ENCODE measurements at places on chromosomes 5 and 9.

GRCh38 chr5:42767491-42768105 lies 11.0 kb downstream of the CCDC152 start:
- peak; percentile 44 for DNase-seq

GRCh38 chr5:181121675-181122561 lies 9.1 kb downstream of the OR2V1 start:
- DNase-seq, result no peak

DNA sequence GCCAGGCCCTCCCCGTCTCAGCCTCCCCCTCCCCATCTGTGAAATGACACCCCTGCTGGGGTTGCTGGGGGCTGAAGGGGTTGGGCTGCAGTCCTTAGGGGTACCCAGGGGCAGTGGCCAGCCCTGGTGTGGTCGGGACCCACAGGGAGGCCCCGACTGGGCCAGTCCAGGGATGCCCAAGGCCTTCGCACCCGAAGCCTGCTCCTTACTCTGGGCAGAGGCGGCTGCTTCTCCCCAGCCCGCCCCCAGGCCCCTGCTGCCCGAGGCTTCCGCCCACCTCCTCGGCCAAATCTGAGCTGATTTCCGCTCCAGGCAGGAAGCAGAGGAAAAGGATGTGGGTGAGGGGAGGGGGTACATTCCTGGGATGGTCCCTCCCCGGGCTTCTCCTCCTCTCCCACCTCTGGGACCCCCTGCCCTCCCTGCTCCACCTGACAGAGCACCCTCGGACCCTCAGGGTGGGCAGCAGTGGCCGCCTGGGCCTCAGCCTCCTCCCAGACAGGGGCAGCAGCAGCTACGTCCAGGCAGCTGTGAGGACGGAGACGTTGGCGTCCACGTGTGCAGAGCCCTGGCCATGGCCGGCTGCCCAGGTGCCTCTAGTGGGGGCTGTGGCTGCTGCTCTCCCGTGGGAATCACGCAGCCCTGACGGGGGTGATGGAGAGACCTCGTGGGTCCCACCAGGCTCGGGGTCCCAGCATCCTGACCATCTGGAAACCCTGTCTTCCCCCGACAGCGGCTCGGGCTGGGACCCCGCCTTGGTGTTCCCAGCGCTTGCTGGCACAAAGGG lies 4.2 kb upstream of the NRARP start:
- DNase-seq, result no peak

- DNase-seq, result peak; percentile 53
Measured at GRCh38 chr5:147454996-147455677, 54.7 kb downstream of the DPYSL3 start.

DNA sequence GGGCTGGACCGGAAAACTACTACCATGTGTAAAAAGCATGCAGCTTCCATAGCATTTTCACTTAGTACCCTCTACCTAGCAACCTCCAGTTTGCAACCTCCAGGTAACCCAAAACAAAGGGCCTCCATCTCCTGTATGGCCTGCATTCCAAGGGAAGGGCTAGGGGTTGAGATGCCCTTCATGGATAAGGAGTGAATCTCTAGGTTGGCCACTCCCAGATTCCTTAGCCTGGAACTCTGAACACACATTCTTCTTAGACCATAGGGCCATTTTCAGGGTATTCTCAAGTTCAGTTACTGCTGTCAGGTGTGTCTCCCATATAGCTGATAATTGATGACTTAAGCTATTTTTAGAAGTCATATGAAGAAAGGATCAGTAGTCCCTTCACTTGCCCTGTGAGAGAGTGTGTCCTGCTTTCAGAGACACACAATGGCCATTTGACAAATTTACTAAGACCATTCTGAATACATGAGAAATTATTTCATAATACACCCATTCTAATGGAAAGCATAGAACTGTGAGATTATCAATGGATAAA lies 22.5 kb downstream of the HSPB3 start:
- DNase-seq, result no peak

GRCh38 chr5:135999406-136000139 lies 29.2 kb upstream of the TGFBI start:
- peak; percentile 88 for DNase-seq

GRCh38 chr5:83034036-83034435 lies 43.2 kb downstream of the TMEM167A start:
- DNase-seq, result no peak

DNA sequence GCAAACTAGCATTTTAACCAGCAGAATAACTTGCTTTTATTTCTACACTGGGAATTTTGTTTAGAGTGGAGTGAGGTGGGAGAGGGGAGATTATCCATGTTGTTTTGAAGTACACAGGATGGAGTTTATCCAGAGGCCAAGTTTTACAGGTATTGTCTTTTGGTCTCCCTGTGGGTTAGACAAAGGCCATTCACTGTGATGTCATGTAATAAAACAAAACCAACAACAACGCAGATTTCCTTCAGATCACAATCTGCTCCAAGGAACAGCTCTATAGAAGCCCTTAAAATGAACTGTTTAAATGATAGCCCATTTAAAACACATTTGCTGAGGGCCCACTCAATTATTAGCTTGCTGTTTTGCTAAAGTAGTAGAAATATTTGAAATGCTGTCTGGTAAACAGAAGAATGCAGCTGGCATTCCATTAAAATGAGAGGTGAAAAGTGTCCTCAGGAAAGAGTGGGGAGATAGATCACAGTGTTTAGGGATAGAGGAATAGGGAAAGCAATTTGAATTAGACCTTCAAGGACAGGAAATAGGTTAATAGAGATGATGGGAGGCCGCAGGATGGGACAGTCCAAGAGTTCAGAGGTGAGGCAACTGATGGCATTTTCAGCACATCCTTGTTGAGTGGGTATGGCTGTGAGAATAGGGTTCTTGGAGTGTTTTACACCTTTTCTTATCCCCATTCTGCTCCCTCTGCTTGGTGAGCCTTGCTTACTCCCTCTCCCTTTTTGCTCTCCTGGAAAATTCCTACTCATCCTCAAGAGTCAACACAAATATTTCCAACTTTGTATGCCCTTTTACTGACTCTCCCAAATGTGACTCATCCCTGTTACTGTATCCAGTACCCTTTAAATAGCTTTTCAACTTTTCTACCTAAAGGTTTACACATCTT lies 140.1 kb upstream of the NR3C1 start:
- peak; percentile 82 for DNase-seq

DNA sequence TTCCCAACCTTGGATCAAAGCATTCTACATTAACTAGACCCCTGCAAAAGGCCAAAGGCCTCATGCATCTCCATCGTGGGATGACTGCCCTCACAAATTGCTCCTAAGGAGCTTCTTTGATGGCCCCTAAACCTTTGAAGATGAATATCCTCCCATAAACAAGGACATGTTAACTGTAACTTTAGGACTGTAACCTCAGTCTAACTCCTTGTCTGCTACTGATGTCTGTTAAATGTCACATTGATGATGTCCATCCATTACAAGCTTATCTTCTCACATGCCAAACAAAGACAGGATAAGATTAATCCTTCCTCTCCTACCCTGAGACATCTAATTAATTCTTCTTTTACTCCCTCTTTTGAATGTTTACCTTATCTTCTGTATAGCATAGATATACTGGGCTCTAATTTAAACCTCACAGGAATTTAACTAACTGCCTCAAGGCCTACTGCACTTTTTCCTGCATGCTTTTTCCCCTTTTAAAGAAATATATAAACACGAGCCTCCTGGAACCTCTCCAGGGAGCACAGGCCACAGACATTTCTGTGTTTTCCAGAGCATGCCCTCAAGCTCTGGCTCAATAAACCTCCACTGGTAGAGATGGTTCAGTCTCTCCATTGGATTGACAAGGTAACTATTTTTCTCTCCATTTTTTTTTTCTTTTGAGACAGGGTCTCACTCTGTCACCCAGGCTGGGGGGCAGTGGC lies 90.6 kb upstream of the SLC25A48 start:
- DNase-seq, result peak; percentile 17

DNA sequence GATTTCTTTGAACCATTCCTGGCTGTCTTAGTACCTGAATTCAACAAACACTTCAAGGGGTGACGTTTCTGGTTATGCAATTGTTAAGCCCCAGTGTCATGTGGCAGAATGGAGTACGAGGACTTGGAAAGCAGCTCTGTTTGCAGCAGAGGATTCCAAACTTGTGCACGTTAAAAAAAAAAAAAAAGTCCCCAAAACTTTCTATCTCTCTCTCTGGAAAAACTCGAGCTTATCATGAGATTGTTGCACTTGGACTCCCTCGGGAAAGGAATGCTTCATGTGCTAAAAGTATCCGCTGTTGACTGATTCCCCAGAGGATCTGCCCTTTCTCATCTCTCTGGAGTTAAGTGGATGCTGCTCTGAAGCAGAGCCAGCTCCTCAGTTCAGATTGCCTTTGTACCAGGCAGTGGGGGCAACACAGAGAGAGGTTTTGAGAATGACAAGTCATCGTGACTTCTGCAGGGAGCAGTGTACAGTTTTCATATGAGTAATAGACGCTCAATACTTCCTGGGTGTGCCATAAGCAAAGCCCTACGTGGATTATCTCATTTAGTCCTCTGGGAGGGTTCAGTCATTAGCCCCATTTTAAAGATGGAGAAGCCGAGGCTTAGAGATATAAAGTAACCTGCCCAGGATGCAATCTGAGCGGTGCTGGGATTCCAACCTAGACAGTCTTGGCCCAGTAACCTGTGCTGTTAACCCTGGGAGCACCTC lies 28.1 kb downstream of the TMOD1 start:
- DNase-seq, result peak; percentile 44

GRCh38 chr5:180424094-180424493 lies 70.1 kb upstream of the CNOT6 start:
- no peak for DNase-seq

GRCh38 chr5:82068723-82069122 lies 96.9 kb downstream of the ATG10 start:
- no peak for DNase-seq

- DNase-seq, result no peak
Measured at GRCh38 chr5:88405783-88406182, 137.1 kb upstream of the TMEM161B start.

- peak; percentile 9 for DNase-seq
Measured at GRCh38 chr5:116510517-116510916, 64.1 kb downstream of the SEMA6A start.

DNA sequence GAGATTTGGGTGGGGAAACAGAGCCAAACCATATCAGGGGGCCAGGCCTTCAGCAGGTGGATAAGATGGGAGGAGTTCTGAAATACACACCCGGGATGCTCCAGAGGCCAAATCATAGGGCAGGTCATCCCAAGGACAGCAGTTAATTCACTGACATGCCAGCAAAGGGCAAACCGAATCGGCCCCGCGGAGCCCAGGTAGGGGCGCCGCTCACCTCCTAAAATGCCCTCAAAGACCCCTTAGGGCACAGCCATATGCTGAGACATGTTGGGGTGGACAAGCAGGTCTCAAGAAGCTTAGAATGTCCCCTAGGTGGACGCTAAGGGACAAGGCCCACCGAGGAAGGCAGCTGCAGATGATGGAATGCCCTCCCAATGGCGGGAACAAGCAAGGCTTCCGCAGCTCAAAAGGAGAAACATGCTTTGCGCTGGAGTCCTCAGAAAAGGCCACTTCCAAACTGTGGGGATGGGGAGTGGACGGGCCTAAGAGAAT lies 144.9 kb downstream of the ERCC6L2 start:
- DNase-seq, result no peak

GRCh38 chr5:81334304-81335061 lies 33.1 kb downstream of the ZCCHC9 start:
- DNase-seq, result no peak

DNA sequence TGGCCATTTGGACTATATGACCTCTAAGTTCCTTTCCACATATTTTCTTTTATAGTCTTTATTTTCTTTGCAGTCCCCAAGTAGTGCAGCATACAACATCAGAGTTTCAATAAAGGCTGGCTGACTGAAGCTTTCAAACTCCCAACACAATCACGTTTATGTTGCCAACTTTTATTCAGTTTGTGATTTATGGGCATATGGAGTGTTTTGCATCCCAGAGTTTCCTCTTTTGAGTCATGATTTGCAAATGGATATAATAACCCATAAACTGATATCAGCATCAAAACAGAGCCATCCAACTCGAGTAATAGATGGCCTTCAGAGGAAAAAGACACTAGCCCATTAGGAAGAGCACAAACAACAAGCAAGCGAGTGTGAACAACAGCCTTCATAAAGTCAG lies 414.0 kb downstream of the ELAVL2 start:
- no peak for DNase-seq

DNA sequence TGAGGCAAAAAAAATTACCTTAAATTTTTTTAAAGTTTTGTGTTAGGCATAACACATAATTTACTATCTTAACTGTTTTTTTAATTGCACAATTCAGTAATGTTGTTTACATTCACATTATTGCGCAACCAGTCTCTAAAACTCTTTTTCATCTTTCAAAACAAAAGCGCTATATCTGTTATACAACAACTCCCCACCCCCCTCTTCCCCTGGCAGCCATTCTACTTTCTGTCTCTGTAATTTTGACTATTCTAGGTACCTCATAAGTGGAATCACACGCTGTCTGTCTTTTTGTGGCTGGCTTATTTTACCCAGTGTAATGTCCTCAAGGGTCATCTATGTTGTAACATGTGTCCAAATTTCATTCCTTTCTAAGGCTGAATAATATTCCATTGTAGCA lies 241.5 kb upstream of the DMRT1 start:
- DNase-seq, result no peak

DNA sequence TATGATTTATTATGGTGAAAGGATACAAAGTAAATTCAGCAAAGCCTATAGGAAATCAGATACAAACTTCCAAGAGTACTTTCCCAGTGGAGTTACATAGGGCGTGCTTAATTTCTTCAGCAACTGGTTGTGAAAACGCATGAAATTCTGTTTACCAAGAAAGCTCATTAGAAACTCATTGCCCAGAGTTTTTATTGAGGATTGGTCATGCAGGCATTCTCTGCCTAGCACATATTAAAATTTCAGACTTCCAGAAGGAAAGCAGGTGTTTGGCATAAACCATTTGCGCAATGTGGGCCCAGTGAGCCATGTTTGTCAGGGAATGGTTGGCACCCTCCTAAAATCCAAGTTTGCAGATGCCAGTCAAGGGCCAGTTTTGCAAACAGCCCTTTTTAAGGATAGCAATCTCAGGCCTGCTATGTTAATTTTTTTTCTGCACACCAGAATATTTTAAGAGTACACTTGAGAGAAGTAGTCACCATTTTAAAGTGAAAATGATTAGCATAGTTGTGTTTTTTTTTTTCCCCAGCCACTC lies 311.1 kb upstream of the CHD1 start:
- DNase-seq, result no peak

DNA sequence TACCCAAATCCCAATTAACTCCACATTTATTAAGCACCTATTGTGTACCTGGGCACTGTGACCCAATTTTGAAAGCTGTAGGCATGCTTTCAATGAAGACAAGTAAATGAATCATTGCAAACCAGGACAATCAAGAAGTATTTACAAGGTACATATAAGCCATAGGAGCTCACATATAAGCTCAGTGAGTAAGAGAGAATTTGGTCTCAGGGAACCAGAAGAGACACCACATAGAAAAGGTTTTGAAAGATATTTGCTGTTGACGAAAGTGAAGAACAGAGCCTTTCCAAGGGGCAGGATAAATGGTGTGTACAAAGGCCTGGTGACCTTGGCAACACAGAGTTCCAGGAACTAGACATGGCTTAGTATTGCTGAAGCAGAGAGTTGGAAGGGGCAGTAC lies 187.6 kb downstream of the CD180 start:
- DNase-seq, result no peak

GRCh38 chr9:73179589-73179988 lies 27.9 kb downstream of the ANXA1 start:
- no peak for DNase-seq

- no peak for DNase-seq
Measured at GRCh38 chr9:126788634-126789349, 16.0 kb upstream of the ZBTB43 start.

- DNase-seq, result no peak
Measured at GRCh38 chr5:132546108-132546507, 2.8 kb upstream of the IL5 start.

Data from EH (cell line).